ENCODE measurements at places on chromosomes 1 and 21.

DNA sequence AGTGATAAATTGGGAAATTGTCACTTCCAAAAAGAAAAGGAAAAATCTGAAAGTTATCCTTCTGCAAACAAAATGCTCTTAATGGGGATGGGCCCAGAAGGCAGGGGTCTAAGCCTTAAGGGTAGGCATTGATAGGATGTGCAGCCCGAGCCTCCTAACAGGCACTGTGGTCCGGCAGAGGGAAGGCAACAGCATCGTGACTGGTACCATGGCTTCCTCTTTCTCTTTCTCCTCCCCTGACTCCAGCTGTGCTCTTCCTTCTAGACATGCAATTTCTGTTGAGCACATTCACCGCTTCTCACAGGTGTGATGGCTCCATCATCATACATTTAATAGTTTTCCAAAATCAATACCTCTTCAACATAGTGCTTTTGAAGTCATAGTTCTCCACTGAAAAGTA is 91.5 kb downstream of the SELENOF start:
- DNase-seq = no peak

GRCh38 chr1:109977225-109977624 is 7.3 kb upstream of the AHCYL1 start:
- DNase-seq = no peak

DNA sequence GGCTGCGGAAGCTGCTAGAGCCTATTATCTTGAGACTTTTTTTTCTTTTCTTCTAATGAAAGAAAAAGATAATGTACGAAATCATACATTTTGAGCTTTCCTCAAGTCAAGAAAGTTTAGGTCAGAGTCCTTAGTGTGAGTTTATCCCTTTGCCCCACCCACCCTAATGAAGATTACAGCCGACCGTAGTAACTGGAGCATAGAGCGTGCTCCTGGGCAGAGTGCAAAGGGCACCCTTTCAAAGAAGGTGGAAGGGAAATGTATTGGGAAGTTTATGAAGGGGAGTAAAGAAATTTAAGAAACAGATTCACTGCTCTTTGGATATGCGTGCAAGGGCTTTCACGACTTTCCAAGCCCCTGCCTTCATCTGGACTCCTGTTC is 17.2 kb downstream of the GNG12 start:
- DNase-seq = no peak

GRCh38 chr21:29287383-29287782 is 11.3 kb upstream of the BACH1 start:
- no peak for DNase-seq

DNA sequence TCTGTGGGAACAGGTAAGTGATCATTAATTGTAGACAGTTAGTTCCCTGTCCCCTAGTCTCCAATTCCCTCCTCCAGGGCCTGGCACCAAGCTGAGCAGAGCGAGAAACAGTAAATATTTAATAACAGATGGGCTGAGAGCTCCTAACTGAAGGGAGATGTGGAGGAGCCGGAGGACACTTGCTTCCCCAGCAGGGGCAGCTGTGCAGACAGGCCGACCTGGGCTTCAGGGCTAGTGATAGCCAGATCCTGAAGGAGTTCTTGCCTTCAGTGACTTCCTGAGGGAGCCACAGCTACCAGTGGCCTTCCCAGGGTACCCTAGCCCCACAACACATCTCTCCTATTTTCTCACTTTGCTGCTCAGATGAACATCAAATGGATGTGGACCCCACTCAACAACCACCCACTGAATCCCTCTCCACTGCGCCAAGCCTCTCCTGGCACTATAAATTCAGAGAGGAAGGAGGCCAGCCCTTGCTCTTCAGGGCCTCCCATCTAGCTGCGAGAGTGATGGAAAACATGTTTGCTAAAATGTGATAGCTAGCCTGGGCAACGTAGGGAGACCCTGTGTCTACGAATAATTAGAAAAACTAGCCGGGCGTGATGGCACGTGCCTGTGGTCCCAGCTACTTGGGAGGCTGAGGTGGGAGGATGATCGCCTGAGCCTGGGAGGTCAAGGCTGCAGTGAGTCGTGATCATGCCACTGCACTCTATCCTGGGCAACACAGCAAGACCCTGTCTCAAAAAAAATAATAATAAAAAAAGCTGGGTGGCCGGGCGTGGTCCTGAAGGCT is 26.9 kb upstream of the SYNC start:
- no peak for DNase-seq

GRCh38 chr1:40274331-40274730 is 16.3 kb downstream of the ZMPSTE24 start:
- no peak for DNase-seq

GRCh38 chr1:30327370-30328099 is 395.9 kb downstream of the MATN1 start:
- no peak for DNase-seq

- no peak for DNase-seq
These were observed 999.4 kb downstream of the KCNT2 start for GRCh38 chr1:195608883-195609282.

DNA sequence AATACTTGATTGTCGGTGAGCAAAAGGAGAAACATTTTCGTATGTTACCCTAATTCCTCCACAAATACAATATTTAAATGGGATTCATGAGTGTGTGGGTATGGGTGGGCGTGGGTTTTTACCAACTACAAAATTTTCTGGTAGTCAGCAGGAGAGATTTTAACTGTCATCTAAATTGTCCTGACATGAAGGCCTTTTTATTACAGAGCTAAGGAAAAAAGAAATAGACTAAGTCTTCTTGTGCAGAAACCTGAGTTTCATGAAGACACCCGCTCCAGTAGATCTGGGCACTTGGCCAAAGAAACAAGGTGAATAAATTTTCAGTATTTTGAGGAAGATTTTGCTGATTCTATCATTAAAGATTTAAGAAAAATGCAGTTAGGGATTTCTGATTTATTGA is 752 bp downstream of the RGS18 start:
- DNase-seq = no peak

DNA sequence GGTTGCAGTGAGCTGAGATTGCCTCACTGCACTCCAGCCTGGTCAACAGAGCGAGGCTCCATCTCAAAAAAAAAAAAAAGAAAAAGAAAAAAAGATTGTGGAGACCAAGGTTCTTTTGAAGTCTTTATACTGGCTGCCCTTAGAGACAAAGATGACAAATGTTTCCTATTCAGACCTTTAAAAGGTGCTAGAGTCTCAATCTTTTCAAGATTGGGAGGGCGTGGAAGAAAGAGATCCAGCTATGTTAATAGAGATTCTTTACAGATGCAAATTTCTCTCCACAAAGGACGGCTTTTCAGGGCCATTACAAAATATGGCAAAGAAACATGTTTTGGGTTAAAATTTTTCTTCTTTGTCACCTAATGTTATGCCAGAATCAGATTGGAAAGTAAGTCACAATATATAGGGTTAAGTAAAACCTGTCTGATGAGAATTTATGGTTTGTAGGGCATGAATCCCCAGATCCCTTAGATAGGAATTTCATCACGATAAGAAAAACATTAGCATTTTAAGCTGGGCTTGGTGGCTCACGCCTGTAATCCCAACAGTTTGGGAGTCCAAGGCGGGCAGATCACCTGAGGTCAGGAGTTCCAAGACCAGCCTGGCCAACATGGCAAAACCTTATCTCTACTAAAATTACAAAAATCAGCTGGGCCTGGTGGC is 13.0 kb upstream of the MORC3 start:
- DNase-seq = no peak

GRCh38 chr1:14724246-14724645 is 125.8 kb downstream of the KAZN start:
- DNase-seq = no peak

GRCh38 chr1:97630948-97631347 is 289.9 kb downstream of the DPYD start:
- no peak for DNase-seq

DNA sequence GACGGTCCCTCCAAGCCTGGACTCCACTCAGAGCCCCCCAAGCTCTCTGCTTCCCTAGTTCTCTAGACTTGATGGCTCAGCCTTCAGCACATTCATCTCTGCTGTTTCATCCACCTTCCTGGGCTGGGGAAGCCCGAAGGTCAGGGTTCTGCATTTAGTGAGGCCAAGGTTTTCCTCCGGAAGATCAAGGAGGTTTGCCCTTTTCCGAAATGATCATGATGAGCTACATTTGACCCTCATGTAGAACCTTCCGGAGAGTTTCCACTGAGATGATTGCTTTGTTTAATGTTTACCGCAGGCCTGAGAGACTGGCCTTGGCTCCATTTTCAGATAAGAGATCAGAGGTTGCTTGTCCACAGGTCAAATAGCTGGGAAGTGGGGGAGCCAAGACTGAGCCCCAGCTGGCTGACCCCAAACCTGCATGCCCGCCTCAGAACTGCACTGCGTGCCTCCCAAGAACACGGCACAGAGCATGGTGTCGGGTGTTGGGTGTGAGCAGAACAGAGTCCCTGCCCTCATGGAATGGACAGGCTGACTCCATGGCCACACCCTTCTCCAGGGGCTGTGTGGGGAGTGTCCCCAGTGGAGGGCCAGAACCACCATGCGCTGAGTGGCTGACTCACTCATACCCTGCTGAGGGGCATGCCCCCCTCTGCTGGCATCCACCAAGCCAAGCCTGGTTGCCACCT is 200.8 kb upstream of the TMEM51 start:
- DNase-seq = no peak

DNA sequence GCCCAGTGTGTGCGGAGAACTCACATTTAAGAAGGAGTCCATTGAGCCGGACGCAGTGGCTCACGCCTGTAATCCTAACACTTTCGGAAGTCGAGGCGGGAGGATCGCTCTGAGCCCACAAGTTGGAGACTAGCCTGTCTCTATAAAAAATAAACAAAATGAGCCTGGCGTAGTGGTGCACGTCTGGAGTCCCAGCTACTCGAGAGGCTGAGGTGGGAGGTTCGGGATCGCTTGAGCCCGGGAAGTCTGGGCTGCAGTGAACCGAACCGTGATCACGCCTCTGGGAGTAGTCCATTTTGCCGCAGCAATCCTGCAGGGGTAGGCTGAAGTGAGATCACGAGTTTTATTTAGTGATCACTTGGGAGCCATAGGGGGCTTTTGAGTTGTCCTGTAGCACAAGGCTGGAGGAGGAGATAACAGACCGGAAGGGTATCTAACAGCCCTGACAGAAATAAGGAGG is 497 bp upstream of the FUCA1 start:
- DNase-seq = no peak

DNA sequence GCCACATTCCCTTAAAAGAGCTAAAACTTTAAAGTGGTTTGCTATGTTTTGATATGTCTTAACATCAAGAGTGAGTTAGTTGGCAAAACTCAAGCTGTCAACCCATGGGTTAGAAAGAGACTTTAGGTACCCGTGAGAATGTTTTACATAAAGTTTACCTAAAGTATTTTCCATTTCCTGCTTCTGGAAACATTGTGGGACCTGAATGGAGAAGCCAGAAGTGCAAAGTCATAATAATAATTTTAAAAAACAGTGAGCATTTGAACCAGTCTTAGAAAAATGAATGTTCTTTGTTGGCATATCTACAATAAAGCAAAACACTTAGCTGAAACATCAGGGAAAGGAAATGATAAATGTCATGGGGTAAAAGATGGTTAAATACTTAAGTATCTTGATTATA is 34.8 kb downstream of the LRRC8C start:
- DNase-seq = no peak

GRCh38 chr21:42674351-42674940 is 21.0 kb downstream of the PDE9A start:
- no peak for DNase-seq

DNA sequence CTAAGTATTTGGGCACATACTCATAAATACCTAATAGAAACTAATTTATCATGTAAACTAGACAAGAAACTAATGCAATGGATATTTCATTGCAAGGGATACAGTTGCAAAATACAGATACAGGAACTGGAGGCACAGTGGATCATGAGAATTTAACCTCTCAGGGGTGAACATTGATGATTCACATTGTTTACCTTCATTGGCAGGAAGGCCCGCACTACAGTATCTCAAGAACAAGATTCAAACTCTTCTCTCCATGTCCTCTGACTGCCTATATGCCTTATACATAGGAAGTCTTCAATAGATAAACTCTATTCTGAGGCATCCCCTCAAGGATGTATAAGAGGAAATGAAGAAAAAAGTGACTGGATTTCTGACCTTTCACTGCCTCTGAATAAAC is 18.4 kb upstream of the PTBP2 start:
- DNase-seq = no peak

DNA sequence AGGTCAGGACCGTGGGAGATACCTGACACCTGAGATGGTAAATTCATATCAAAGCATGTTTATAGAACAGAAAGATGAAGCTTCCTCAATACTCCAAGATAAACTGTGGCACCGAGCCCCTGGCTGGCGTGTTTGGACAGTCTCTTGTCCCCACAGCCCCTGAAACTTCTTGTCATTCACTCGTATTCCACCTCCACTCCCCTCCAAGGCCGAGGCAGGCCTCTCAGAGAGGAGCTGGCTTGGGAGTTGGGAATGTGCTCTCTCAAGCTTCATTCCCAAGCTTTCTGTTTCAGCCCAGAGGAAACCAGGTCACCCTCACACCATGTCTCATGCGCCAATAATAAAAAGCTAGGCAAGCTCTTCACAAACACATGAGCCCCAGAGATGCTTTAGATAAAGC is 86.1 kb downstream of the NPHP4 start:
- DNase-seq = no peak

GRCh38 chr1:78490861-78491450 is at the start of gene PTGFR:
TSS of gene PTGFR (plus strand) at chr1:78490974. CDS start at chr1:78492744, 1,770 bp downstream.
- no peak for DNase-seq

DNA sequence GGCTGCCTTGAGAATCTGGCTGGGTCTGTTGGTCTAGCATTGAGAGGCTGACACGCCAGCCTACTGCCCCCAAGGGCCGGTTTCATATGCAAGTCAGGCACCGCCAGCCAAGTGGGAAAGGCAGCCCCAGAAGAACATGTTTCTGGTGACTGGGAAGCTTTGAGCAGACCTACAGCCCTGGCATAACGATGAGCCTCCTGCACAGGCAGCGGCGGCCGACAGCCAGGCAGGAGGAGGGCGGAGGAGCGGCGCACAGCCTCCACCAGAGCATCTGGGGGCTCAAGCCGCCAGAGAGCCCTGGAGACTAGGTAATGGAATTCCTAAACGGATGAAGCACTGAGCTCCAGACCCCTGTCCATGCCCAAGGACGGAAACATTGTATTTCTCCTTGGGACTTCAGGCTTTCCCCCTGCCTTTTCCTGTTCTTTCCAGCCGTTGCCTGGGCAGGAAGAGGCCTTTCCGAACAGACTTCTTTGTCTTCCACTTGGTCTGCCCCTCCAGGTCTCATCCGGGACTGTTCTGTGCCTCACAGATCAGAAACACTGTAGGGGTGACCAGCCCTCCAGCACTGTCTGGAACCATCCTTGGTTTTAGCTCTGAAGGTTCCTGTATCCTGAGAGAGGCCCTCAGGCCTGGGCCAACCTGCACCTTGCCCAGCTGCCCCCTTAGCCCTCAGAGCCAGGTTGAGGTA is 59.5 kb downstream of the IRF2BP2 start:
- DNase-seq = no peak

GRCh38 chr1:233006541-233006973 is 56.1 kb downstream of the NTPCR start:
- no peak for DNase-seq

- no peak for DNase-seq
These were observed 10.3 kb upstream of the AGTRAP start for GRCh38 chr1:11725616-11726015.

GRCh38 chr1:18536915-18537314 is 56.2 kb downstream of the KLHDC7A start:
- DNase-seq = no peak
